ENCODE measurements at places on chromosomes 1 and 21. TPM values are rescaled to one million over a fixed set of nuclear protein-coding genes. Genes with fewer than 3 reads are reported as not detected.

GRCh38 chr21:17602874-17603273, 9.8 kb downstream of the BTG3 start:
- DNase-seq: no peak

DNA sequence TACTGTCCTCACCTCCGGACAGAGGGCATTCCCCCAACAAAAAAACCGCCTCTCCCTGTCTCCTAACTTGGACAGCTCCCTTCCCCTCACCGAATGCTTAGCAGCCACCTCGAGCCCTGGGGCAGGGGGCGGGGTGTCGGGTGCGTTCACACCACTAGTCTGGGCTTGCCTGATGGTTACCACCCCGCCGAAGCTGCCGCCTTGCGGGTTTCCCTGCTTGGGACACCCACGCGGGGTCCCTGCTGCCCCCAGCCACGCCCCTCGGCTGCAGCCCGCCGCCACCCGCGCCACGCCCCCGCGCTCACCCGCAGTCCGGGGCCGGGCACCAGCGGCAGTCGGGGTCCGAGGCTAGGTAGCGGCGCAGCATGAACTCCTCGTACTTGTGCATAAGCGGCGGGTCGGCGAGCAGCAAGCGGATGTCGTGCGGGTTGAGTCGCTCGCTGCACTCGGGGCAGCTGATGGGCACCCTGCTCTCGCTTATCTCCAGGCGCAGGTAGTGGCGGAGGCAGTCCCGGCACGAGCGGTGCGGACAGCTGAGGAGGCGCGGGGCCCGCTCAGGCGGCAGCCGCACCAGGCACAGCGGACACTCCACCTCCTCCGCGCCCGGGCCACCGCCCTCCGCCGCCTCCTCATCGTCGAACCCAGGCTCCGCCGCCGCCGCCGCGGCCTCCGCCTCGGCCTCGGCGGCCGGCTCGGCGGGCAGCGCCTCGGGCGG, 706 bp downstream of the RNF19B start:
- DNase-seq: no peak

- DNase-seq: no peak
Measured at GRCh38 chr1:160136926-160137200, 14.5 kb upstream of the ATP1A4 start.

Gene CFH
- polyA plus RNA-seq: 34.4 TPM

DNA sequence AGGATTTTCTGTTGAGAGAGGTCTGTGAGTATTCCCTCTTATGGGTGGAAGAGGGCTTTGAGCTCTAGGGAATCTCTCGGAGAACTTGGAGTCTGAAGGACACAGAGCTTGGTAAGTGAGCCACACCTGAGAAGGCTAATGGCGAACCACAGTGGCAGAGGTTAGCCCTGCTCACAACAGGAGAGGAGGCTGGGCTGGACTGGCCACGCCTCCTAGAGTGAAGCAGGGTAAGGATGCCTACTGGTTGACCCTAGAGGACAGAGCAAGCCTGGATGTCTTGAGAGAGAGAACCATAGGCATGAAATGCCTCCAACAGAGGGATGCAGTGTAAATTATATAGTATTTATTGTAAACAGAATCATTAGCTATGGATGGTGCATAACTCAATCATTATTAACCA, 232.6 kb downstream of the PCP4 start:
- DNase-seq: no peak

DNA sequence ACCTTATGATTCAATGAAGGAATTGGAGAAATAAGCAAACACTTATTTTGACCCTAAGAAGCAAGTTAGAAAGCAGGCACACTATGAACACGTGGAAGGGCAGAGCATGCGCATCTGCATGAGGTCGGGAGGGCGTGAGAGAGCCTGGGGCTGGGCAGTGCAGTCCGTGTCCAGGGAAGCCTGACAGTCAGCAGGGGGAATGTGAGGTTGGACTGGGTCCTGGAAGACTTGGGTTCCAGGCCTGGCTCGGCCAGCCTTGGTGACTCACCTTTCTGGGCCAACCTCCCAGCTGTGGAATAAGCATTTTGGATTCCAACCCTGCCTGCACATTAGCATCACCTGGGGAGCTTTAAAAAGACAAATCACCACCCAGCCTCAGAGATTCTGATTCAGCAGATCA, 26.6 kb upstream of the LMX1A start:
- DNase-seq: no peak

Gene OPRD1
- 0.52 TPM for polyA plus RNA-seq

DNA sequence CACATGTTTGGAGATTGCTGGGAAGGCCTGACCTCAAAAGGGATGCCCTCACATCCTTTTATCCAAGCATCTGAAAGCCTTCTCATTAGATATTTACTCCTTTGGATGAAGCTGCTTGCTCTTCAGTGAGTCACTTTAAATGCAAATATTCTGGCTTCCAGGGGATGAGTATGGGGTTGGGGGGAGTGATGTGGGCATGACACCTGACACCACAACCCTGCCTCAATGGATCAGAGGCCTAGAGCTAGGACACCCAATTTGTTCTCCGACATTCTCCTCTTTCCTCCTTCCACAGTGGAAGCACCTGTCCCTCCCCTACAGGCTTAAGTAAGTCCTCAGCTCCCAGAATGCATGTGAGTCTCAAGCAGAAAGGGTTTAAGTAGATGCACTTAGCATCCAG, 238.3 kb downstream of the OMA1 start:
- DNase-seq: no peak

DNA sequence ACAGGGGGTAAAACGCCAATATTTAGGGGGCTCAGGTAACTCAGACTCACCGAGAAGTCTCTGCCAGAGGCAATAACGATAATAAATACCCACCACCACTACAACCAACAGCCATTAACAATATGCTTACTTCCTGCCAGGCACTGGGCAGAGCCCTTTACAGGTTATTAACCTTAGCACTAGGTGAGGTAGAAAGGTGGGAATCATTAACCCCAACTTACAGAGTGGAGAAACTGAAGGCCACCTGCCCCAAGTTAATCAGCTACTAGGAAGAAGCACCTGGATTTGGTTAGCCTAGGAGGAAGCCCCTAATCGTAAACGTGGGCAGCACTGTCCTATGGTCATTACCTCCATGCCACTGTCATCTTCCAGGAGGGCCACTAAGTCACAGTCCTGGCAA, 110.0 kb downstream of the UBR4 start:
- DNase-seq: no peak

DNA sequence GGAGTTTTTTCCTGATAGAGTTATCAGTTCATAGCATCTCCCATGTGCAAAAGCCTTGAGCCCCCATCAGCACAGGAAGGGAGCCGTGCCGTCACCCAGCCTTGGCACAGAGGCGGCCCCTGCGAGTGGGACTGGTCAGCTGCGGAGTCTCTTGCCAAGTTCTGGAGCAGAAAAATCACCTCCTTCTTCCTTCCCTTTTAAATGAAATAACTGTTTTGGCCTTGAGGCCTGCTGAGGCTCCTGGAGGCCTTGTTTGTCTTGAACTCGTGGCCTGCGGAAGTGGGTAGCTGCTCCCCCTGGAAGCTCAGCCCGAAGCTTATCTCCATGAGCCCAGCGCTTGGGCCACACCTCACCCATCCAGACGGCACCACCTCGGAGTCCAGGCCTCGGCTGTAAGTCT, 145.7 kb upstream of the TMEM51 start:
- DNase-seq: no peak

GRCh38 chr1:218339267-218339831, 5.8 kb upstream of the TGFB2 start:
- DNase-seq: peak; percentile 42

Gene SH2D5
- 0.86 TPM for polyA plus RNA-seq

Gene PFDN2
- polyA plus RNA-seq: 61.2 TPM

- no peak for DNase-seq
Measured at GRCh38 chr1:33719771-33720670, 143.9 kb upstream of the HMGB4 start.

Gene UBE2J2
- polyA plus RNA-seq: 55.7 TPM

Gene ZSCAN20
- polyA plus RNA-seq: 5.9 TPM

DNA sequence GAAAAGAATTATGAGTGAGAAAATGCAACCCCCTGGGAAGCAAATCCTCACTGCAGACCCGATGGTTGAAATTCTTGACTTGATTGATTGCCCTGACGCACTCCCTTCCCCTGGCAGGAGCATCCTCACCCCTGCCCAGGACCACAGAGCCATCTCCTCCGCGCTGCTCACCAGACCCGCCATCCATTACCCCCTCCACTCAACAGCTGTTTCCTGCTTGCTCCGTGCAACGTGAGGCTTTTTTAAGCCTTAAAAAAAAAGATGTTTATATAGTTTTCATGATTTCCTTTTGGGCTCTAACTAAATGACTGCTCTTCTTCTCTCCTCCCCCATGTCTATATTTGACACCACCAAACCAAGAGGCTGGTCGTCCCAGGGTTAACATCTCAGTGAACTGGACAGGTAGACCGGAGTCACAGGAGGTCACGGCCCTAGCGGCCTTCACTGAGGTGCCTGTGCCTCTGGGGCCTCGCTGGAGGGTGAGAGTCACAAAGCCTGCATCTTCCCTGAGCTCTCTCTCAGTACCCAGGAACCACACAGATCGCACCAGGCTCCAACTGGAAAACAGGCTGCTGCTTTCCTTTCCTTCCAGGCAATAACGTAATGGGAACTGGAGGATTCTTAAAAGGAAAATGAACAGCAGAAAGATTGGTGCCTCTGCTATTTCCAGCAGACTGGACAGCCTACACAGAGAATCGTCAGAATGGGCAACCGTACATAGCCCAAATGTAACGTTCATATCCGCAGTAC, 49.8 kb downstream of the ZBTB18 start:
- DNase-seq: no peak

Gene RXFP4
- polyA plus RNA-seq: 0.15 TPM

Gene GJB4
- 0.25 TPM for polyA plus RNA-seq

GRCh38 chr1:212873518-212873917, 15.4 kb downstream of the FLVCR1 start:
- no peak for DNase-seq

- no peak for DNase-seq
Measured at GRCh38 chr1:62011006-62011405, 183.6 kb upstream of the L1TD1 start.

- no peak for DNase-seq
Measured at GRCh38 chr1:168734946-168735345, 5.9 kb upstream of the DPT start.

DNA sequence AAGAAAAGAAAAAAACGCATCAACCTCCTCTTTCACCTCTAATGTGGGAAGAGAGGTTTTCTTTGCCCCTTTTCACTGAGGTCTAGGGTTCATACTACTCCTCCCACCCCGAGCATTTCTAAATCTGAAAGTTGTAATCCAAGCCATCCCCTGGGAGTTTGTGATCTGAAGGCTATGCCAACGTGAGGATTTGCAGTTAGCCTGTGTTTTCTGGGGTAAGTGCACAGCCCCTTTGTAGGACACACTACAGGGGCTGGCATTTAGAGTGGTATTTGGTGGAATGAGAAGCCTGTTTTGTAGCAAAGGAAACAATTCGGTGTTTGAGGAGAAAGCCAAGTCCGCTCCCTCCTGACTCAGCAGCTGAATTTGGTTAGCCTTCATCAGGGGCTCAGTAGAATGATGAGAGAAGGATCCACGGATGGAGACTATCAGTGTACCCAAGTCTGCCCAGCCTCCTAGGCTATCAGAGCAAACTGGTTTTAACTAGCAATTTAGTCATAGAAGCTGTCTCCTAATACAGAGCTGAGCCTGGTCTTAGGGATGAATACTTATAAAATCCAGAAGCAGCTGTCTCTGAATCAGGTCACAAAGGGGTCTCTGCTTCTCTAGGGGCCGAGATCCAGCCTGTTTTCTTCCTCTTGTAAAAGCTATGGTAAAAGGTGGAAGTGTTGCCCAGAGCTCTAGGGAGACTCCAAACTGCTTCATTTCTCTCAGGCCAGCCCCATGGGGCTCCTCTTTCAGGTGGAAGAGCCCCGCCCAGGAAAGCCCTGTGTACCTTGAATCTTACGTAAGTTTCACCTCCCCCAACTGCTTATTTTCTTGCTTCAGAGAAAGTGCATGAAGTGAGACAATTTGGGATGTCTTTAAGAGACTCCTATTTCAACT, 2.1 kb downstream of the PCP4L1 start:
- no peak for DNase-seq

Gene FAM151A
- 32.2 TPM for polyA plus RNA-seq

Gene NBPF1
- polyA plus RNA-seq: 88.9 TPM

Gene DNASE2B
- polyA plus RNA-seq: 0.20 TPM

GRCh38 chr1:15684468-15685291, 560 bp downstream of the PLEKHM2 start:
- DNase-seq: no peak

Gene CYB5RL
- 10.0 TPM for polyA plus RNA-seq

GRCh38 chr1:237748171-237748960, 142.4 kb downstream of the ZP4 start:
- no peak for DNase-seq

Gene UAP1
- 40.2 TPM for polyA plus RNA-seq

Gene NTNG1
- 34.3 TPM for polyA plus RNA-seq

Data from left kidney (tissue), 8 donors.